ENCODE measurements at places on chromosomes 16 and 17. TPM values are rescaled to one million over a fixed set of nuclear protein-coding genes. Genes with fewer than 3 reads are reported as not detected.

DNA sequence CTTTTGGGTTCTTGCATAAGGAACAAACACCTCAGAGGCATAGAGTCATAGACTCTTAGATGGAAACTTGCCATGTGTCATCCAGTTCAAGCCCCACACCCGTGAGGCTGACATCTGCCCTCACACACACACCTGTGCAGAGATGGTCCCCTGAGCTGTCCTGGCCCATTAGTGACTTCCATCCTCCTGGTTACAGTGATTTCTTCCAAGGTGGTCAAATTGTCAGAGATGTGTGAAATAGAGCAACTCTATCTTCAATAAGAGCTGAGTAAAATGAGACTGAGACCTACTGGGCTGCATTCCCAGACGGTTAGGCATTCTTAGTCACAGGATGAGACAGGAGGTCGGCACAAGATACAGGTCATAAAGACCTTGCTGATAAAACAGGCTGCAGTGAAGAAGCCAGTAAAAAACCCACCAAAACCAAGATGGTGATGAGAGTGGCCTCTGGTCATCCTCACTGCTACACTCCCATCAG, 342.2 kb upstream of the TNRC6C start:
- DNase-seq: no peak

DNA sequence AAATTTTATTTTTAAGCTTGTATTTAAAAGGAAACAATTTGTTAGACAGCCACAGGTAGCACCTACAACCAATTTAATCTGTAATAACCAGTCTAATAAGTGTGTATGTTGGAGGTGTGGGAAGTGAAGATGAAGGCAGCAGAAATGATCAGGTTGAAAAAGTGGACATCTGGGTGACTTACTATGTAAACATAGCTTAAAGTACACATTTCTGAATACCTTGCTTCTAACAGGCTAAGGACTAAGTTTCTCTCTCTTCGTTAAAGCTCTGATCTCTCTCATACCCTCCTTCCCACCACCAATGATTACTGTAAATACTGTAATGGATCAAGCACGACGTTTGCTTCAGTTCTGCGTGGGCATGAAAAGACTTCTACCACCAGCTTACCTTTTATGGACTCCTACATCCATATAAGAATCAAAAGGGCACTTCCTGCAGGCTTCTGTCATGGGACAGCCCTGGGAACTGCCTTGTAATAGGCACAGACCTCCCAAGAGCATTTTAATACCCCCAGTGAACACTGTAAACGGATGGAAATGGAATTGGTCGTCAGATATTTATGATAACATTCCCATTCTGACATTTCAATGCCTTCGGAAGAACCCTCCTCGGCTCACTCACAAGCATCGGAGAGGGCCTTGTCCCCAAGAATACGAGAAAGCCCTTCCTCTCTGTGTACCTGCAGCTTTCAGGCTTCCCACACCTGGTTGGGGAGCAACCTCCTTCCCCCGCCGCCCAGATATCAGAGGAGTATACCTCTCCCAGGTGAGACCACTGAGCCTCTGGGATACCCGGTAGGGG, 700 bp downstream of the CCDC43 start:
- DNase-seq: peak; percentile 18

GRCh38 chr17:22233382-22233781, 541.1 kb downstream of the KCNJ18 start:
- DNase-seq: no peak

DNA sequence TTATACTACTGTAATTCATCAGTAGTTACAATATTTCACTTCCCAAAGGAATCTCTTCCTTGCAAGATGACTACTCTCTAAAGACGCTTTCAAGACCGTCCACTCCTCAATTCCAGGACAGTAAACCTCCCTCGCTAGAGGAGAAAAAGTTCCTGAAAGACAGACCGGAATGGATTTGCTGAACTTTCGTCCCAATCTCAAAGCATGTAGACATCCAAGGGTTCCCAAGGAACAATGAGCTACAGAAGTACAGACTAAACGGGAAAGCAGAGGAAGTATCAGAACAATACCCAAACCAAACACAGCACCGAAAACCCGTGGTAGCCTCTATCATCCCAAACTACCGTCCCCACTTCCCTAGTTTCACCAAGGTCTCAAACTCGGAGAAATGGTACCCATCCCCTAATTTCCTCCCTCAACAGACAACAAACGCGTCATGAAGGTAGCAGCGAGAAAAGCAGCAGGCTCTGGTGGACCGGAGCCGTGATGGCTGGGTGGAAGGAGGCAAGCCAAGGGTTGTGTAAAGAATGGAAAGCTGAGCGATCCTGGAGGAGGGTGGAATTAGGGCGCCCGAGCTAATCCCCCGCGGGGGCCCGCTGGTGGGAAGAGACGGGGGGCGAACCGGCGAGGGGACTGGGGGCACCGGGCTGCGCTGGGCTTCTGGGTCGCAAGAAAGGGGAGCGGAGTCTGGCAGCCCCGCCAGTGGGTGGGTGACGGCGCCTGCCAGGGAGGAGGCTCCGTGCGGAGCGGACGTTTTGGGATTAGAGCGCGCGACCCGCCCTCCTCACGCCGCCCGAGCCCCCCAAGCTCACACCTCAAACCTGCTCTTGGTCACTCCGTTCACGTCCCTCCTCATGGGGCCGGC, 647 bp downstream of the FBXL20 start:
- no peak for DNase-seq

DNA sequence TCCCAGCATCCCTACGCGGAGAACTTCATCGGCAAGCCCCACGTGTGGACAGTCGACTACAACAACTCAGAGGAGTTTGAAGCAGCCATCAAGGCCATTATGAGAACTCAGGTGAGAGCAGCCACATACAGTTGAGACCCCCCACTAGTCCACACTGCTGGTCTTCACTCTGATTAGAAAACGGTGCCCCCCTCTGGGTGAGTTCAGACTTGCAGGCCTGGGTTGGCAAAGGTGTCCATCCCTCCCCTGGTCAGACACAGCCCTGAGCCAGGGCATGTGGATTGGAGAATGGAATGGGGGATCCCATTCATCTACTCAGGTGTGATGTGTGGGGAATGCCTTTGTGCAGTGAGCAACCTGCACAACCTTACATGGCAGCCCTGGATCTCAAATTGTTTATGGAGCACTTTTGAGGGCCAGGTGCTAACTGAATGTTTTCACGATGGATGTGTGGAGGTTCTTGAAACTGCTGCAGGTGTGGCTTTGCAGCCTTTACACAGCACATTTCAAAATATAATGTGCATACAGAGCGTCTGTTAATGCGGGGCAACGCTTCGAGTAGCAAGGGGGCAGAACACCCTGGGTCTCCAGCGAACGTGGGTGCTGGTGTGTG, 72.6 kb downstream of the MGAT5B start:
- no peak for DNase-seq

- DNase-seq: no peak
These were observed 55.2 kb downstream of the PRMT7 start for GRCh38 chr16:68366062-68366461.

GRCh38 chr17:48738803-48739526, 10.4 kb upstream of the HOXB13 start:
- no peak for DNase-seq

- no peak for DNase-seq
These were observed 108.1 kb upstream of the ERCC4 start for GRCh38 chr16:13811834-13812233.

- DNase-seq: no peak
These were observed at the start of gene PITPNM3 for GRCh38 chr17:6556121-6557039. TSS of gene PITPNM3 (minus strand) at chr17:6556555. CDS start at chr17:6556406, 149 bp downstream.

GRCh38 chr16:71351558-71351901, 7.0 kb upstream of the CALB2 start:
- DNase-seq: no peak

GRCh38 chr17:13016881-13017654, 759 bp downstream of the ELAC2 start:
- DNase-seq: peak; percentile 35

DNA sequence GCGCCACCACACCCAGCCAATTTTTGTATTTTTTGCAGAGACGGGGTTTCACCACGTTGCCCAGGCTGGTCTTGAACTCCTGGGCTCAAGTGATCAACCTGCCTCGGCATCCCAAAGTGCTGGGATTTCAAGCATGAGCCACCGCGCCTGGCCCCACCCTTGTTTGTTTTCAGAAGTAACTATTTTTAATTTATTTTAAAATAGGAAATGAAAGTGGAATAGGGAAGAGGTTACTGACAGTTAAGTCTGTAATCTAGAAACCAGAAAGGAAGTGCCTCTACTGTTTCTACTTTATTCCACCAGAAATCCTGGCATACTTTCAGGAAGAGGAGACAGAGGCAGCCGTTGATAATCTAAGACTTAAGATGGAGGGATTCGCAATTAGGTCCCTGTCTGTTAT, 225.6 kb downstream of the TANC2 start:
- DNase-seq: no peak

Gene PRSS36
- 2.3 TPM for total RNA-seq

Gene ABCA9
- total RNA-seq: not detected

Gene STX1B
- 0.80 TPM for total RNA-seq

Gene SLC5A10
- total RNA-seq: 0.87 TPM

Gene TRAF7
- total RNA-seq: 41.8 TPM

Gene CNTNAP4
- not detected for total RNA-seq

Gene DRC3
- total RNA-seq: 2.6 TPM

Gene EXOSC6
- 28.0 TPM for total RNA-seq
